Thymus (tissue), 14 donors: ENCODE measurements at places on chromosomes 7 and 10.
A peak's percentile ranks its signal among the peaks of the same experiment; 100 is the strongest.

GRCh38 chr10:67088036-67088435 lies 162.2 kb downstream of the LRRTM3 start:
- no peak for DNase-seq

DNA sequence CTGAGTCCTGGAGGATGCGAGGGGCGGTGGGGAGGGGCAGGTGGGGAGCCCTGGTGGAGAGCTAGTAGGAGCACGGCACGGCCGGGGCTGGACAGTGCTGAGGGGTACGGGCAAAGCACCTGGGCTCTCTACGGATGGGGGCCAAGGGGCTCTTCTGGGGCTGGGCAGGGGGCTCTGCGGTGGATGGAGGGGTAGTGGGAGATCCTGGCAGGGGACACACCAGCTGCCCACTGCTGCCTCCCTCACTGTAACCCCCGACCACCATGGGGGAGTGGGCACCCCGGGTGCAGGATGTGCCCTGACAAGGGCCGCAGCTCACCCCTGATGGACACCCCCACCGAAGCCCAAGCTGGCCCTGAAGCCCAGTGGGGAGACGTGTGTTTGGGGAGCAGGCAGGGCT lies 203.3 kb downstream of the ELFN1 start:
- no peak for DNase-seq

DNA sequence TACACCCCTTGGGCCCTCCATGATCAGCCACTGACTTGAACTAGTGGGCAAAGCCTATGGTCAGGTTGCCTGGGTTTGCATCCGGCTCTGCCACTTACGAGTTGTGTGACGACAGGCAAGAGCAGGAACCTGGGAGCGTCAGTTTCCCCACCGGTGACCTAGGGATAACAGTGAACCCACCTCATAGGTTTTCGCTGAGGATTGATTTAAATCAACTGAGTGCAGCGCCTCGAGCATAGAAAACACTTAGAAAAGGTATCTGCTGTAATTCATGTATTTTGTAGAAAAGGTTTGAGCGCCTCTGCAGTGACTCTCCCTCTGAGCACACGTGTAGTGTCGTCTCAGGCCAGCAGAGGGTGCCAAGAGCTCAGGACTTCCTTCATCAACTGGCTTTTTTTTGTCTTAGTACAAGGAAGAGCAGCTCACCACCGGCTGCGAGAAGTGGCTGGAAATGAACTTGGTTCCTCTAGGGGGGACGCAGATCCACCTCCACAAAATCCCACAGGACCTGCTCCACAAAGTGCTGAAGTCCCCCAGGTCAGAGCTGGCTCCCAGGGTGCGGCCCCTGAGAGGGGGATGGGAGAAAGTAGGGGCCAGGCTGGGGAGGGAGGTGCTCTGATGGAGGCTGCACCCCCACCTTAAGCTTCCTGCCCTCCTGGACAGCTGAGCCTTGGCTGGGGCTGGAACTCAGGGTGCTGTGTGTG lies 27.7 kb downstream of the BTBD16 start:
- DNase-seq = peak; percentile 71

DNA sequence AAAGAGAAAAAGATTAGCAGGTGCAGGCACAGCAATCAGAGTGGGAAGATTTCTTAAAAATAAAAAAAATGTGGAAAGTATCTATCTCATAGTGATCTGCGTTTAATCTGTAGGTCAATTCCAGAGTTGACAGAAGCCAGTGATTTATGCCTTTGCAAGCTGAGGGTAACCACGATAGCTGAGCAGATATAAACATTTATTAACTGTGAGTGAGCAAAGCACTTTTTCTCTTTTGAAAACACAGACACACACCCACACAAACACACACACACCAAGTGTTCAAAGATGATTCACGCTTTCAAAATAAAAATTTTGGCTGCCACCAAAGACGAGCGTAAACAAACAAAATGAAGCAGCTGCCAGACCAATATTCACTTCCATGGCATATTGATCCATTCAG lies 243.2 kb upstream of the SLC26A5 start:
- DNase-seq = no peak

DNA sequence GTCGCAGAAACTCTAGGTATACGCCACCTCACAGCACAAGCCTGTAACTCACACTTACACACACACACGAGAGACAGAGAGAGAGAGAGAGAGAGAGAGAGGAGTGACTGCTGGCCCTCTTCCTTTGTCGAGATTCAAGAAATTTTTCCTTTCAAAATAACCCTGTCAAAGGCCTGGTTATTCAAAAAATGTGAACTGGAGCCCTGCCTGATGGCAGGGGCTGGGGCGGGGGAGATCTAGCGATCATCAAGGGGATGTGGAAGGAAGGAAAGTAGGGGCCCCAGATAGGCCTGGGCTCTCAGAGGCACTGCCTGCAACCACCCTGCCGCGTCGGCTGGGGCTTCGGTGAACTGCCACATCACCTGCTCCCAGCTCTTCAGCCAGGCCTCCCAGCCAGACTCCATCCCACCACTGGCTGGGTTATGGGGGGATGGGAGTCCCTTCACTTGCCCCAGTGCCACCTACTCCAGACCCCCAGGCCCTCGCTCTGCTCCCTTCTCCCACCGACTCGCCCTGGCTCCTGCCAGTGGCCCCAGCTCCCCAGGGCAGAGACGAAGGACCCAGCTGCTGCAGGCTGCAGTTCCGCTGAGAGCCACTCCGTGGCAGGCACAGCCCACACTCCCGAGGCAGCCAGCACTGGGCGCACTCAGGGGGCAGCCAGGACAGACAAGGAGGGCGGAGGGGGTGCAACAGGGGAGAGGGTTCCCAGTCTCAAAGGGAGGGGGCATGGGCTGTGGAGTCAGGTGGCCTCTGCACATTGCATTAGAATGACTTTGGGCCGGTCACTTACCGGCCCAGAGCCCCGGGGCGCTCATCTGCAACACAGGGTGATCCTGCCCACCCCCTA lies 15.3 kb downstream of the KCNH2 start:
- no peak for DNase-seq

DNA sequence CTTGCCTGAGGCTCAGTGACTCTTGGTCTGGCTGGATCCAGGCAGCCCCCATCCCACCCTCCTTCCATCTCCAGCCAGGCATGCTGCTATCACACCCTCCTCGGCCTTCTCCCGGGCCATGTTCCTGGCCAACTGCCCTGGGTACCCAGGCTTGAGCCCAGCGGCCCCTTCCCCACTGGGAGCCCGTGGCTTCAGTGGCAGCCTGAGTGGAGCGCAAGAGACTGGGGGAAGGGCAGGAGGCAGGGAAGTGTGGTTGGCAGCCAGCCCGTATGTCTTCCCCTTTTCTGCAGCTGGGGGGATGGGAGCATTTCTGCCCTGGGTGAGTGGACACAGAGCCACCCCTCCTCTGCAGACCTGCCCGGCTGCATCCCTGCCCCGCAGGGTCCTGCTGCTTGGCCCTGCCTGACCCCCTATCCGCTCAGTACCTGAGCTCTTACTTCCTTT lies 148.5 kb downstream of the ARHGAP22 start:
- no peak for DNase-seq

GRCh38 chr7:117248829-117249228 lies 74.0 kb downstream of the WNT2 start:
- no peak for DNase-seq

- DNase-seq = no peak
Observed at GRCh38 chr10:86632951-86633350, 21.4 kb upstream of the OPN4 start.

DNA sequence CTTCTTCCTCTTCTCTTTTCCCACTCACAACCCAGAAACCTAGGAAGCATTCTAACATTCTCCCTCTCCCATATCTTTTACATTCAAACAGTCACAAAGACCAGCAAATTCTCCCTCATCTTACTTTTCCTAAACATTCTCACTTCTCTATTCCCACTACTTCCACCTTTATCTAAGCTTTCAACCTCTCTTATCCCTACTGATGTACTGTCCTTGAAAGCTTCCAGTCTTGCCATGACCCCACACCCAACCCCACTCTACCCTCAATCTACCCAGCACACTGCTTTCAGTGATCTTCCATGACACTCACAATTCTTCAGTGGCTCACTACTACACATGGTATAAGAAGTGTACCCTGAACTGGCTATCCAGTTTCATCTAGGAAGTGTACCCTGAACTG lies 5.3 kb downstream of the IMMP2L start:
- no peak for DNase-seq

- DNase-seq = no peak
Observed at GRCh38 chr10:123517901-123518300, 148.3 kb upstream of the GPR26 start.

DNA sequence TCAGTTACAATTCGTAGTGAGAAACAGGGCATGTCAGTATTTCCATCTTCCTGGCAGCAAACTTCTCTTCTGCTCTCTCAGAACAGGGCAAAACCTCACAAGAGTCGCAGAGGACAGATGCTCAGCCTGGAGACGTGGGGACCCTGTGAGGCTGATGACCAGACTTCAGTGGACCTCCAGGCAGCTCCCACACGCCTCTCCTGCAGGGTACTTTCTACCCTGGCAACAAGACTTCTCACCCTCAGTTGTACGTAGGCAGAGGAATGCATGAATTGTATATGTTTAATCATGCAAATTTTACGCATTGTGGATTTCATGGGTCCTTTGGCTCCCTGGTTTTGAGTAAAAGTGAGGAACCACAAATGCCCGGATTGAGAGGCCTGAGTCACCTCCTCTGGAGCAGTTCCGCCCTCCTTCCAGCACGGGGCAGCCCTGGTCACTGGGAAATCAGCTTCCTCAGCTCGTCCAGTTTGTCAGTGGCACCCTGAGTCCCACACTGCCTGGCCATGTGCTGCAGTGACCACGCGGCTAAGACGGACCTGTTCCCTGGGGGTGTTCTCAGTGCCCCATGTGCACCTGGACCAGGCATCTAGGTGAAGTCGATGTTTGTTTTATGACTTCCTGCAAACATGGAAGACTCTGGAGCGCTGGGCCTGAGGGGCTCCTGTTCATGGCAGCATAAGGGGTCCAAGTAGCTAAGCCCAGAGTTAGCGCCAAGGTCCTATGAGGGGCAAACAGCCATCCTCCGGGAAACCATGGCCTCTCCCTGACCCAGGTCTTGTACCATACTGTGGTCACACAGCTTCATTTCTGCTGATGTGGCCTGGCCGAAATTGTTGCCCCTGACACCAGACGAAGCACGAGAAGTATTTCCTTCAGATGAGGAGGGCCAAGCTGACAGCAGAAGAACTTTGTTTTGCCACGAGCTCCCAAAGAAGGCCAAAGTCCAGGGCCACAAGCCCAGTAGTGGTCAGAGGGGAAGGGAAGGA lies 165.1 kb downstream of the TNS3 start:
- DNase-seq = no peak

DNA sequence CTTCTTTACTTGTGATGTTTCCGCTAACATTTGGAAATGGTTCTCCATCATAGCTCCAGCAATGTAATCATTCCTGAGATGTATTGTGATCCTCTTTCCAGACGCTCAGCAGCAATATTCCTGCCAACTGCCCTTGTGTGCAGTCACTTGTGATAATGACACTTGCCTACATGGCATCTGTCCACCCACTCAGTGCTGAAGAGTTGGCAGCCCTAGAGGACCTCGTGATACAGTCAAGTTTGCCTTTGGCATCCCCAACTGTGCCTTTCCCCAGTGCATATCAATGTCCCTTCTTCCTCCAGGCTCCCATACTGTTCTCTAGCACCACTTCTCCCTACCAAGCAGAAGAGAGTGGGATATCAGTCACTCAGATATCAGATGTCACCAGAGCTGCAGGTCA lies 64.9 kb downstream of the MYOF start:
- no peak for DNase-seq

DNA sequence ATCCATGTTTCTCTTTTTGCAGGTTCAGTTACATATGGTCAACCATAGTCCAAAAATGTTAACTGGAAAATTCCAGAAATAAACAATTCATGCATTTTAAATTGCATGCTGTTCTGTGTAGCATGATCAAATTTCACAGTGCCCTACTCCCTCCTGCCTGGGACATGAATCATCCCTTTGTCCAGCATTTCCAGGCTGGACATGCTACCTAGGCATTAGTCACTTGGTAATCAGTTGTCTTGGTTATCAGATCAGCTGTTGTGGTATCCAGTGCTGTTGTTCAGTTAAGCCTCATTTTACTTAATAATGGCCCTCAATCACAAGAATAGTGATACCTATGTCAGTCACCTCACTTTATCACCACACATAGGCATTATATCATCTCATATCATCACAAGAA lies 7.3 kb upstream of the PNLIP start:
- DNase-seq = no peak

- DNase-seq = no peak
Observed at GRCh38 chr10:852386-852785, 79.1 kb downstream of the LARP4B start.

- no peak for DNase-seq
Observed at GRCh38 chr7:31102151-31102972, 50.3 kb downstream of the ADCYAP1R1 start.

- DNase-seq = no peak
Observed at GRCh38 chr7:117188376-117188775, 134.5 kb downstream of the WNT2 start.

DNA sequence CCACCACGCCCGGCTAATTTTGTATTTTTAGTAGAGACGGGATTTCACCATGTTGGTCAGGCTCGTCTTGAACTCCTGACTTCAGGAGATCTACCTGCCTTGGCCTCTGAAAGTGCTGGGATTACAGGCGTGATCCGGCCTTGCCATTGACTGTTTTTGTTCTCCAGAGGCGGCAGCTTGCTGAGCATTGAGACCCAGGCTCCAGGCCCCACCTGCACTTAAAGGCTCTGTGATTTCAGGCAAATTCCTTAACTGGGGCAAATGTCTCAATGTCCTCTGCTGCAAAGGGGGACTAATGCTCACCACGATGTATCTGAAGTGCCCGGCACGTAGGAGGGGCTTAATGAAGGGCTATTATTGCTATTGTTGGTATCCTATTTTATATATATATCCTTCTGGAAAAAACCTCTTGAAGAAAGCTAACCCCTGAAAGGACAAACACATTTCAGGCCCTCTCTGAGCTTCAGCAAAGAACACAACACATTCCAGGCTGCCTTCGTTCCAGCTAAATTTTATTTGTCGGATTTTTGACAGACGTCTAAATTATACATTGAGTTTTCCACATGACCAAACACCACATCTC lies 29.0 kb downstream of the TRIM8 start:
- no peak for DNase-seq

DNA sequence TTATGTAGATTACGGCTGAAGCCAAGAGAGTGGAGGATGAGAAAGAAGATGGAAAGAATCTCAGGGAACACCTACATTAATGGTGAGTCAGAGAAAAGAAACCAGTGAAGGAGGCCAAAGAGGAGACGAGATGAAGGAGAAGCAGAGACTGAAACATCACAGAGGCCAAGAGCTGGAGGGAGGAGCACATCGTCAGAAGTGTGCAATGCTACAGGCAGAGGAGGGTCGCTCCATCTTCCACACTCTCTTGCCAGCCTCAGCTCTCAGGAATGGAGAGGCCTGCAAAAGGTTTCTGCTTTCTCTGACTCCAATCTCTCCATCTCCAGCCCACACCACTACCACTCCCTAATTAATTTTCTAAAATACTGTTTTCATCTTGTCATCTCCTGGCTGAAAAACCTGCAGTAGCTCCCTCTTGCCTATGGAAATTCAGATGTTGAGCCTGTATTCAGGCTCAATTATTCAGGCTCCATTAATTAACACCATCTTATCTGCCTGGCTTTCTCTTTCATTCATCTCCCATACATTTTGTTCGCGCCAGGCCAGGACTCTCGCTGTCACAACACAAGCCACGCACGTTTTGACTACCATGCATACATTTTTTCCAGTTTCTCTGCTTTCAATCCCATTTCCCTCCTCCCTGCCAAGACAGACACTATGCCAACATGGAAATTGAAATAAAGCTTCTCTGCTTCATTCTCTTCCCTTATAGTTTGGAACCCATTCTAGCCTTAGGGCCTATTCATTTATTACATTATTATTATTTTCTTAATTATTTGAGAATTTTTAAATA lies 165.8 kb downstream of the INHBA start:
- DNase-seq = no peak

GRCh38 chr10:47043928-47044538 lies 132.8 kb downstream of the PTPN20 start:
- DNase-seq = no peak
